ENCODE measurements at places on chromosomes 12 and 14.

DNA sequence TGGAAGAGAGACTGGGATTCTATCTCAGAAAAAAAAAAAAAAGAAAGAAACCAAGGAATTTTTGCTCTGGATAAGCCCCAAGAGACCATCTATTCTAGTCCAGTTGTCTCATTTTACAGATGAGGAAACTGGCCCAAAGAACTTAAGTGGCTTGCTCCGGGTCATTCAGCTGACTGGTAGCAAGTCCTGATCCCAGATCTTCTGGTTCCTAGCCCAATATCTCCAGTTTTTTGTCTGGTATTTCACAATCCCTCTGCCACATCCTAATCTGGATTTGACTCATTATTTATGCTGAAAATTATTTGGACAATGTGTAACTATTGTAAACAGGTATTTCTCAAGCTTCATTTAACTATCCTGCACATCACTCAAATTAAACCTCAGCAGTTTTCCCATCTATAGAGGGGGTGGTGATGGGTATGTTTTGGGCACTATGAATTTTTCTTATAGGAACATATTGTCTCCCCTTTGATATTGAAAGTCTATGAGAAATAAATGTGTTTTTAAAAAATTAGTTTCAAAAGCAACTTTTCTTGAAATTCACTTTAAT, 43.4 kb downstream of the PPP2R5E start:
- DNase-seq: no peak

DNA sequence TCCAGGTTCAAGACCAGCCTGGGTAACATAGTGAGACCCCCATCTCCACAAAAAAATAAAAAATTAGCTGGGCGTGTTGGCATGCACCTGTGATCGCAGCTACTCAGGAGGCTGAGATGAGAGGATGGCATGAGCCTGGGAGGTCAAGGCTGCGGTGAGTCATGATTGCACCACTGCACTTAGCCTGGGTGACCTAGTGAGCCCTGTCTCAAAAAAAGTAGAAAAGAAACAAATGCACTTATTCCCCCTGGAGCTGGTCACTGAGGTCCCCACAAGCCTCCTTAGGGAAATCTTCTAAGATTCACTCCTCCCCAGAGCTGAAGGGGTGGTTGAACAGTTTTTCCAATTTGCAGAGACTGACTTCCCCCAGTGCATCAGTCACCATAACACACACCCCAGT, 1.6 kb downstream of the CD9 start:
- DNase-seq: no peak

DNA sequence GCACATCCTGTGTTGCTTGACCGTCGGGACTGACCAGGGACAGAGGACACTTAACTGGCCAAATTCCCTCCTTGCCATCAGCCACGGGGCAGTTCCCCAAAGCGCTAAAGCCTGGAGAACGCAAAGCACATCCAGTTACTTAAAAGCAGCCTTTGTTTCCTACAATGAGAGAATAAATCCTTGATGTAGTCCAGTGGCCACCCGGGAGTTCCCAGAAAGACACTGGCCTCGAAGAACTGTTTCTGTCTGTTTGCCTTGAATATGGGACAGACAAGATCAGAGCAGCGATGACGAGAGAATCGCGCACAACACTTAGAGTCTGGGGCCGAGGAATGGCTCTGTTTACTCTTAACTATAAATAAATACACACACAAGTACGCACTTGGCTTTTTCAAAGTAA, 102.2 kb downstream of the TNFAIP2 start:
- DNase-seq: no peak

DNA sequence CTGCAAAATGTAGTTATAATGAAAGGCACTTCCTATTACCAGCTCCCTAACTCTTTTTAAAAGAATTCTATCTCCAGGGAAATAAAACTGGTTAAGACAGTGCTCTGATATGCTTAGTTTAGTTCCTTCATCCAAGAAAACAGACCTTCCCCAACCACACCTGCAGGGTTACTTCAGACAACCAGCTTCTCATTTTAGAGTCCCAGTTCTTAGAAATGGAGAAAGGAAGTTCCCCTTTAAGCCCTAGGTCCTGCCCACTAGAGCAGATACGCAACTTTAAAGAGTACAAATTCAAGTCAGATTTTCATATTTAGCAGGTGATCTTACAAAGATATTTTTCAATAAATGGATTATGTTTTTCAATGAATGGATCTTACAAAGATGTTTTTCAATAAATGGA, 4.4 kb upstream of the WSB2 start:
- no peak for DNase-seq

Data from activated T-cell treated with anti-CD3 and anti-CD28 coated beads for 4 hours (primary cell).